ENCODE measurements at places on chromosomes 4 and X.
A peak's percentile ranks its signal among the peaks of the same experiment; 100 is the strongest.

DNA sequence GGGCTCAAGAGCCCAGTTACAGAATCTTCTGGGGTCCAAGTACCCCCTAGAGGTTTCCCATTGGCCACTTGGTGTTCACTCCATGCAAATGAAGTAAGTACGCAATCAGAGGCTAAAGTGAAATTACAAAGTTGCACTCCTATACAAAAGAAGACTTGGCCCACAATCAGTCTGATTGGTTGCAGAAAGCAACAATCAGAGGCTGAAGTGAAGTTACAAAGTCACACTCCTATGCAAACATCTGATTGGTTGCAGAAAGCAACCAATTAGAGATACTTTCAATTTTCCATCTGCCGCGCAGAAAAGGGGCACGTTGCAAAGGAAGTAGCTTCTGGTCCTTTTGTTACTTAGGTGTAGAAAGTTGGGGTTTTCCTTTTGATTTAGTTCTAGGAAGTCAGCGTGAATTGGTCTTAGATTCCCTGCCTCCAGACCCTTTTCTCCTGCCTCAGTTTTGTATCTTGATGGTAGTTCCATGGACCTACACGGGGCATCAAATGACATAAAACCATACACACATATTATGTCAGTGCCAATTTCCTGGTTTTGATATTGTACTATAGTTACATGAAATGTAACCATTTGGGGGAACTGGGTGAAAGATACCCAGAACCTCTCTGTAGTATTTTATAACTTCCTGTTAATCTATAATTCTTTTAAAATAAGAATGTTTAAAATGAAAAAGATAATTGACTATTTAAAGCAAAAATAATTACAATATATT, 12.4 kb upstream of the PIN4 start:
- DNase-seq = no peak

DNA sequence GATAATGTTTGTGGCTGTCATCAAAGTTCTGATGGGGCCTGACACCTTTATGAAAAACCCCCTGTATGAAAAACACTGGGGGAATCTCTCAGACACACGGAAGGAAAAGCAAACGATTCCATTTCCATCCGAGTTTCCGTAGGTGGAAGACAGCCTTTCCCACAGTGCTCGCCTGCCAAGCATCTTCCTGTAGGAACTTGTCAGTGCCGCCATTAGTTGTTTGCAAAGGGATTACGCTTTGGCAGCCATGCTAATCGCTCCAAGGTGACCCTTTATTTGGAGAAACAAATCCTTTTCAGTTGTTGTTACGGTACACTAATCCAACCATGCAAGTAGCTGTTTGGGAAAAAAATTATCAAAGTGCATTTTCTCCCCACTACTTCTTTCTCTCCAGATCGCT, 44.4 kb upstream of the STOX2 start:
- no peak for DNase-seq

- DNase-seq = no peak
Measured at GRCh38 chr4:55610381-55610780, 18.3 kb upstream of the PDCL2 start.

- DNase-seq = no peak
Measured at GRCh38 chr4:147836807-147837206, 104.9 kb downstream of the ARHGAP10 start.

DNA sequence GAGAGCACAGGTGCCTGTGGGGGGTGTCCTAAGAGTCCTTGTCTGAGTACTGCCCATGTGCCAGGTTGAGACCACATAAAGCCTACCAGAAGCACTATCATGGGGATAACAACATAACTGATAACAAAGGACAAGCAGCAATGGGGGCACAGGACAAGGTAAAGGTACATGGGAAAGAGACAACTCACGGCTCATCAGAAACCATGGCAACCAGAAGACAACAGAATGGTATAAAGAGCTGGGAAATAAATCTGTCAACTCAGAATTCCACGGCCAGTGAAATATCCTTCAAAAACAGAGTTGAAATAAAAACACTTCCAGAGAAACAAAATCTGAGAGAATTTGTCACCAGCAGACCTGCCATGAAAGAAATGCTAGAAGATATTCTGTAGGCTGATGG, 20.0 kb downstream of the CENPU start:
- DNase-seq = no peak

- peak; percentile 91 for DNase-seq
Measured at GRCh38 chr4:121272526-121272925, 108.3 kb downstream of the QRFPR start.

DNA sequence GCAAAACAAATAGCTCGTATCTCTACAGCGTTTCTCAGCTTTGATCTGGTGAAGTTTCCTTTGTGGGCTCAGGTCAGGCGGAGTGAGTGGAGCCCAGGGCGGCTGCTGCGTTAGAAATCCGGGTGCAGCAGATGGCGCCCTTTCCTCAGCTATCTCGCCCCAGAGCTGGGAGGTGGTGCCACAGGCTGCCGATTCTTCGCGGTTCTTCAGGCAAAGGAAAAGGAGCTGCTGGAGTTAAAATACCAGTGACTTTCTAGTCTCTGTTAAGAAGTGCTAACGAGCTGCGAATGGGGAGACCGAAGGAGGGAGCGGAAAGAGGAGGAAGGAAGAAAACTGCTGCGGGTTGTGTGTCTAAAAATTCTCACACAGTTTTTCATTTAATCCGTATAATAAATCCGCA, 114.6 kb downstream of the CPE start:
- peak; percentile 61 for DNase-seq

DNA sequence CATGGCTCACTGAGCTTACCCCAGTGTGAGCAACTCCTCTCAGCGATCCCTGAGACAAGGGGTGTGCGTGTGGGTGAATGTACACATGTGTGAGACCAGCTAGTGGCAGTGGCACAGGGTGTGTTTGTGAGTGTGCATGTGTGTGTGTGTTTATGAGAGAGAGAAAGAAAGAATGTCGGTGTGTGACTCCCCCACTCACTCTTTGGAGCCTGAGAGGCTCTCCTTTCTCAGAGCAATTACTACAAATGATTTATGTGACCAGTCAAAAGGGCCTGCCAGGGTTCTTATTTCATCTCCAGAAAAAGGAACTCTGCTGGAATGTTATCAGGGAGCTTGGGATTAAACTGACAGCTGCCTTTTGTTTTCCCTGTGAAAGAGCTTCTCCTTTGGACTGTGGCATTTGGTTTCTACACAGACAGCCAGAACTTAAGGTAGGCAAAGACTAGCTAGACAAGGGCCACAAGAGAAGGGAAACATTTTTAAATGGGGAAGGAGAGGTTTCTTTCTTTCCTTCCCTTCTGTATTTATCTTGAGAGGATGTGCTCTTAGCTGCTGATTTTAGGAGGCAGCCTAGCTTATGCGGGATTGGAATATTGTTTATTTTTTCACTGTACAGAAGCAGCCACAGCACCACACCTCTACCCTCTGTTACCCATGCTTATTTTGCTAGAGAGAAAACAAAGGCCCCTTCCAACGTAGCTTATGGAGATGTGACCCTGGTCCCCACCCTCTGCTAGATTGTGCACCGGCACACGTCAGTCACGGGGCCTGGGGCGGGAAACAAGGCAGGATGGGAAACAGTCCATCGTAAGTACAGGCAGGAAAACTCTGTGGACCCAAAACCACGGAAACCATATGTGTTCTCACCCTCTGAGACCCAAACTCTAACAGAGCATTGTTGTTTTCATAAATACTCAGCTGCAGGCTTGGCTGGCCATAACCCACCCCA, 143.5 kb downstream of the MGST2 start:
- no peak for DNase-seq

- DNase-seq = peak; percentile 14
Measured at GRCh38 chrX:106899276-106899675, 3.9 kb downstream of the RIPPLY1 start.

- peak; percentile 29 for DNase-seq
Measured at GRCh38 chrX:75603833-75604232, 81.0 kb upstream of the ZDHHC15 start.

DNA sequence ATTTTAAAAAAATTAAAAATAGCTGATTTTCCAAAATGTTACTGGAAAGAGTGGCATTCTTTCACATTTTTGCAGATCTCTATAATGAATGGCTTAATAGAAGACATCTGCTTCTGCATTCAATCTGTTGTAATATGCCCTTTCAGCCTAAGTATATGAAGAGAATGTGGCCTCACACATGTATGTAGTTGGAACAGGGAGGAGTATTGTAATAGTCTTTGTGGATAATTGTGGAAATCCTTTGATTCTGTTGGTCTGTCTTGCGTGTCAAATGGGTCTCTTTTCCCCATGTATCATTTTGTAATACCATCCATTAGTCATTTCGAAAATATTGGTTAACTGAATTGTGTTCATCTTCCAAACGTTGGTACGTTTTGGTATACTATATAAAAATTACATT, 11.6 kb downstream of the TXLNG start:
- DNase-seq = no peak

DNA sequence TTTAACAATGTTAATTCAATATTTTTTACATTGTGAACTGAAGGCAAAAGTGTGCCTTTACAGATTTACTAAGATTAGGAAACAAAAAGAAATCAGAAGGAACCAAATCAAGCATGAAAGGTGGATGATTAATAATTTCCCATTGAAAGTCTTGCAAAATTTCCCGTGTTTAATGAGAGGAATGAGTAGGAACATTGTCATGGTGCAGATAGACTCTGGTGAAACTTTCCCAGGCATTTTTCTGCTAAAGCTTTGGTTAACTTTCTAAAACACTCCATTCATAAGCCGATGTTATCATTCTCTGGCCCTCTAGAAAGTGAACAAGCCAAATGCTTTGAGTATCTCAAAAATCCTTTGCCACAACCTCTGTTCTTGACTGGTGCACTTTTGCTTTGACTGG, 1522.8 kb upstream of the PABPC4L start:
- DNase-seq = no peak

DNA sequence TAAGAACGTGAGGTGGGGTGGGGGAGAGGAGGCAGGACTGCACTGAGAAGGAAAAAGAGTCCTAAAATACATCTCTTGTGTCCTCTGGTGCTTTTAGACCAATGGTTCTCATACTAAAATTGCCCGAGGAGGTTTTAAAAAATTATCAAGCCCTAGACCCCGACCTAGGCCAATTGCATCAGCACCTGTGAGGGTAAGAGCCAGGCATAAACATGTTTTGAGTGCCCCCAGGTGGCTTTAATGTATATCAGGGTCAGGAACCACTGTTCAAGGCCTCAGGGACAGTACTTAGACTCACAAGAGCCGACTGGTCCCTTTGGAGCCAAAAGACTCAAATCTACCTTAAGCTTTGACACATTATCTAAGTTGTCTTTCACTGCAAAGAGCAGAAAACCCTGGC, 37.5 kb upstream of the TMEM150C start:
- no peak for DNase-seq

GRCh38 chr4:88575186-88575585, 17.1 kb upstream of the HERC3 start:
- no peak for DNase-seq

DNA sequence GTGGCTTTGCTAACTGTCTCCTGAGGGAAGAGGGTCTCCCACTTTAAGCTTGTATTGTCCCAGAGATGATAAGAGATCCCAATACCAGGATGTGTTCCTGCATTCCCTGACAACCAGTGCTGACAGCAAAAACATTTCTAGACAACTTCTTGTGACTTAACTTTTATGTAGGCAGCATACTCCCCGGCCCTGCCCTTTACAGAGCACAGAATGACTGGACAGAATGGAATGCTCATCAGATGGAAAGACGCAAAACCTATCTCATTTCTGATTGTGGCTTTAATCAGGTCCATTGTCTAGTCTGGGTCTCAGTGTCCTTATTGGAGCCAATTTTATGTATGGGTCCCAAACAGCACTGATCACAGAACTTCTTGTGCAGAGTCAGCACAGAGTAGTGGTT, 18.2 kb upstream of the PLAC1 start:
- DNase-seq = peak; percentile 80

DNA sequence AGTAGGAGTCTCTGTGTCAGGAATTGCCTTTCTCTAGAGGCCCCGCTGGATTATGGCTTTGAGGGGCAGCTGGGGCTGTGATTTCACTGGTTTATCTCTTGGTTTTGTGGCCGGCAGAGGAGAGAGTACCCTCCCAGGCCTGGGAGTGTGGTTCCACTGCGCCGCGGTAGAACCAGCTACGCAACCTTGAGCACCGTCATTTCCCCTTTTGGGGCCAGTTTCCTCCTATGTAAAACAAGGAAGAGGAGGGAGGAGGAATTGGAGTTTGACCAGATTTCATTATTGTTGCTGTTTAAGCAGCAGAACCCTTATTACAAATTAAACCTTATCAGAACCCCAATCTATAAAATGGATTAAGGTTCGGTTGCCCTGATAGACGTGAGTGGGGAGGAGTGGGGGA, 4.4 kb downstream of the SOX3 start:
- no peak for DNase-seq

DNA sequence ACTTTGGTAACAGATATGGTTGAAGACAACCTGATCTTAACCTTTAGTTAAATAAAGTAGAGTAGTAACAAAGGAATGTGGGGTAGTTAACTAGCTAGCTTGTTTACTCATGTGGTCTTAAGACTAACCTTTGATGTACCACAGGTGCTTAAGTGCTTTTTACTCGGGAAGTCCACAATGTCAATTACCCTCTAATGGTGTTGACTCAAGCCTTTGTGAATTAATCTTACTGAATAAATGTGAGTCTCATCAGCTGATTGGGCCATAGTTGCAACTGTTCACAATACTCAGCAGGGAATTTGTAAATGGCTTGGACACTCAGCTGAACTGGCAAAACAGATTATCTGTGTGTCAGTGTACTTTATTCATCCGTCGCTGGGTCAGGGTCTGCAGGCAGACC, 119.0 kb upstream of the UGT8 start:
- DNase-seq = no peak

DNA sequence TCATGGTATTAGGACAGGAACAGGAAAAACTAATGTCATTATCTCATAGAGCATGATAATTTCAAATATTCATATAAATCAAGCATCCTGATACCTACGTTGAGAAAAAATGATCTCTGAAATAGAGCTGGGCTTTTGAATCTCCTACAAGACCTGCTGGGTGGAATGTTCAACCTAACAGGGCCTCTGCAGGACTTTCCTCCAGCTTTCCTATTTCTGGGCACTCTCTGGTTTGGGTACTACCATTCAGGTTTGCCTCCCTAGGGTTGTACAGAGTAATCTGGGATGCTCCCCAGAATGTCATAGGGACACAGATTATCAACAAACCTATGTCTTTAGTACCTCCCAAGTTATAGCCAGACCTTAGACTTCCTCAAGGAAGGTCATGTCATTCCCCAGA, 108.9 kb downstream of the CDS1 start:
- no peak for DNase-seq

GRCh38 chr4:118270492-118270891, 82.3 kb downstream of the PRSS12 start:
- peak; percentile 65 for DNase-seq

GRCh38 chr4:46277165-46277951, 112.6 kb downstream of the GABRA2 start:
- DNase-seq = no peak

- peak; percentile 71 for DNase-seq
Measured at GRCh38 chrX:154516656-154517100, 646 bp upstream of the FAM3A start.

- DNase-seq = peak; percentile 49
Measured at GRCh38 chr4:107616838-107617389, 103.1 kb downstream of the PAPSS1 start.

DNA sequence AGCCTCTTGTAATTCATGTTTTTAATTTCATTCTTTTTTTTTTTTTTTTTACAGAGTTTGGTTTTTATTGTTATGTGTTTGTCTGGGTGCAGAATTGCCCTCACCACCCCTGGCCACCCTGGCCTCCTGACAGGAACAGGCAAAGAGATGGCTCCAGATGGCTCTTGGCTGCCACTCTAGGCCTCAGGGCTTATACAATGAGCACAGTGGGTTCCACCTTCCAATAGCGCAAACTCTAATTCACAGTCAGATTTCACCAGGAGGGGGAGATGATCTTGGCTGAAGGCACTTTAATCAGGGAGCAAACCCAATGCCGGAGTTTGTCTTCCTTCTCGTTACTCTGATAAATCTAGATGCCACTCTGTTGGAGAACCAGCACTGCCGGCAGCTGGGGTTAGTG, 24.8 kb downstream of the CPE start:
- DNase-seq = no peak

All from iris pigment epithelial cell (primary cell).